ENCODE measurements at places on chromosomes 5 and 9.

GRCh38 chr5:133121080-133121479, 69.3 kb downstream of the HSPA4 start:
- no peak for DNase-seq

DNA sequence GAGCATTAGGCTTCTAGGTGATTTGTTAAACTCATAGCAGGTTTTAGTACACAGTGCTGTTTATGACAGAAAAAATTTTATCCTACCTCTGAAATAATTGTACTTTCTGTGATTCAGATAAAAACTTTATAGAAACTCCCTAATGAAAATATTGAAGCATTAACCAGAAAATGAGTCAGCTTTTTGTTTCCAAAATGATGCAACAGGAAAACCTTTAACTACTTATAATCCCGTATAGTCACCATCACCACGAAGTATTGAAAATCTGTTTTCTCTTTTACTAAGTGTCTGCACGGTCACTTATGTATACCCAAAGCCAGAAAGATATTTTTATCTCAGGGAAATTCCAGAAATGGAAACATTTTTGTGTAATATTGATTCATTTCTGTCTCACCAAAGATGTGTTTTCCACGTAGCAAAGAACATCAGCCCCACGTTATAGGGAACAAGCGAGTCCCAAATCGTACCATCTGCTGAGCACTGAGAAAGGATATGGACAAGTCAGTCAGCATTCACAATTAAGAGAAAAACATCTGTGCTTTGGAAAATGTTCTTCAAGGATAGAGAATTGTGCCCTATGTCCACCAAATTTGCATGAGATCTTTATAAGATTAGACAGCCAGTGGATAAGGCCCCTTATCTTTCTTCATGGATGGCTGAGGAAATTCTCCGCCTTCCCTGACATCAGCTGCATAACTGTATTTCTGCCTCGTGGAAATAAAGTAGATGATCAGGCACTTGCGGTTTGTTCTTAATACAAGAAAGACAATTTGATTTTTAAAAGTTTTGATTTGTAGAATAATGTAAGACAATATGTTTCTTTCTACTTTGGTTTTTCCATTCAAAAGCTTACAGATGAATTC, 41.9 kb downstream of the TNFAIP8 start:
- DNase-seq, result no peak

GRCh38 chr9:4099976-4100735, 199.7 kb downstream of the GLIS3 start:
- DNase-seq, result no peak

GRCh38 chr5:168291964-168292785, 730 bp downstream of the WWC1 start:
- no peak for DNase-seq

GRCh38 chr5:56450766-56451165, 217.6 kb upstream of the ANKRD55 start:
- no peak for DNase-seq

DNA sequence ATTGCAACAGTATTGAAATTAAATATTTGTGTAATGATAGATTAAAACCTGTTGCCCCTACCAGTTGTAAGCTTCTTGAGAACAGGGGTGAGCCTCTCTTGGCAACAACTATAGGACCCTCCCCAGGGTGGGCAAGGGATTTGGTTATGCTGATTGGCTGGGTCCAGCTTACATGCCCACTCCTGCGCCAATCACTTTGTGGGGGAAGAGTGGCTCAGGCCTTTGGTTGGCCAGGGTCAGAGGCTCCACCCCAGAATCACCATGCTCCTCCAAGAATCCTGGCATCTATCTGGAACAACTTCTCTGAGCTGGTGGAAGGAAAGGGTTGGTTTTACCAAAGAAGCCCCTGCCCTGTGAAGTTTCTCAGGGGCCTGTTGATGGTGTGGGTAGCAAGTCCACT, 8.6 kb upstream of the PITX1 start:
- no peak for DNase-seq

DNA sequence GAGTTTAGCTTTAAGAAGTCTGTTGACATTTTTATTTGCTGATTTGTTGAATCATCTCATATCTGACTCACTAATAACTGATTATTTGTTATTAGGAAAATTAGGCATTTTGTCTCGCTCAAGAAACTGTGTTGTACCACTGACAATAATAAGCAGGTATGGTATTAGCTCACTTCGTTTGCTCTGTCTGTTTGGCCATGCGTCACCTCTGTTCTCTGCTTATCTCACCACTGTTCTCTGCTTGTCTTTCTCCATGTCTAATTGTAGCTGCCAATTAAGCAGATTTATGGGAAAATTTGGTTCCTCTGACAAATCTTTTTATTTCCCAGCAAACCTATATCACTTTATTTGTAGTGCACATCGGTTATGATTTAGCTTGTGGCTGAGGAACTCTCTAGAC, 138.9 kb downstream of the WDR41 start:
- DNase-seq, result peak; percentile 43

GRCh38 chr9:93059011-93059714, 662 bp downstream of the SUSD3 start:
- DNase-seq, result no peak

DNA sequence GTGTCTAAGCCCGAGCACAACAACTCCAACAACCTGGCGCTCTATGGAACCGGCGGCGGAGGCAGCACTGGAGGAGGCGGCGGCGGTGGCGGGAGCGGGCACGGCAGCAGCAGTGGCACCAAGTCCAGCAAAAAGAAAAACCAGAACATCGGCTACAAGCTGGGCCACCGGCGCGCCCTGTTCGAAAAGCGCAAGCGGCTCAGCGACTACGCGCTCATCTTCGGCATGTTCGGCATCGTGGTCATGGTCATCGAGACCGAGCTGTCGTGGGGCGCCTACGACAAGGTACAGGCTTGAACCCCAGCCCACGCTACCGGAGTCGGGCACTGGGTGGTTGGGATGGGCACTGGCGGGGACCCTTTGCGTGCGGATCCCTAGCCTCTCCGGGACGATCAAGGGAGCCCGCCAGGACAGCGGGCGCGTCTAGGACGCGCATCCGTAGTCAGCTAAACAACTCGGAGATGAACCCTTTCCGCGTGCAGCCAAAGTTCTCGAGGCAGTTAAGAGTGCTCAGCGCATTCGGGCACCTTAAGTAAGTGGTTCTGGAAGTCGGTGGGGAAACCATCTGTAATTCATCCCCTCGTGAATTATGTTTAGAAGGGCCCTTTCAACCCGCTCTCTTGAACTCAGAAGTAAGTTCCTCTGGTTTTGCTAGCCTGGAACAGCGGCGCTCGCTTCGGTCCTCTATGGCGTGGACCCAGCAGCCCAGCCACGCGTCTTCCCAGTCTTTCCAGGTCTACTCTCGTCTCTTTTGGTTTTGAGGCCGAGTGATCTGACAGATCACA, 1.3 kb downstream of the KCNN2 start:
- DNase-seq, result no peak

DNA sequence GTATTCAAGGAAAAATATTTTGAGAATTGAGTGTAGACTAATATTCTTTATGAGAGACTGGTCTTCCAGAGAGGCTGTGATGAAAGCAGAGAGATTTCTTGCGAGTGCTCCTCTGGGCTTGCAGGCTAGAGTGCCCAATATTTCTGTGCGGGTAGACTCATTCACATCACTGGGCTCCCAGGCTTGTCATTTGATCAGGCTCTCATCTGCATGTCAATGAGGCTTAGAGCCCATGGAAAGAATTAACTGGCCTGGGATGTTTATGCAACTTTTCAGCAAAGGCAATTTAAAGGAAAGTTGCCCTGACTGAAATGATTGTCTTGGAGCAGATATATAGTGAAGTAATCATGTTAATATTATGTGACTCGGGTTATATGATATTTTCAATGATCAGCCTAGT, 42.3 kb downstream of the SNCAIP start:
- no peak for DNase-seq

DNA sequence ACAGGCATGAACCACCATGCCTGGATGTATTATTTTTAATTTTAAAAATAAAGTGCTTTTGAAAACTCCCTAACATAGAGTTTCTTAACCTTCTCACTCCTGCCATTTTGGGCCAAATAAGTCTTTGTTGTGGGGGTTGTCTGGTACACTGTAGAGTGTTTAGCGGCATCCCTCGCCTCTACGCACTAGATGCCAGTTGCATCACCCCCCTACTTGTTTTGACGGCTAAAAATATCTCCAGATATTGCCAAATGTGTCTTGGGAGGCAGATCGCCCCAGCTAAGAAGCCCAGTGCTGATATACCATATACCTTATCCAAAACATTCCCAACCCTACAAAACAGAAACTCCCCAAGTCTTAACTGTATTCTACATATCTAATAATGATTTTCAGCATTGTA, 54.6 kb downstream of the SCAI start:
- DNase-seq, result no peak

GRCh38 chr9:130834371-130835336, at the start of gene ABL1:
TSS of gene ABL1 (plus strand) at chr9:130835254. CDS start at chr9:130835447, 193 bp downstream.
- no peak for DNase-seq

- DNase-seq, result no peak
These were observed 53.9 kb downstream of the FXN start for GRCh38 chr9:69089491-69089890.

GRCh38 chr5:112479418-112479817, 60.3 kb upstream of the EPB41L4A start:
- peak; percentile 29 for DNase-seq

- DNase-seq, result no peak
These were observed 74.8 kb downstream of the PSMB7 start for GRCh38 chr9:124340219-124341069.

DNA sequence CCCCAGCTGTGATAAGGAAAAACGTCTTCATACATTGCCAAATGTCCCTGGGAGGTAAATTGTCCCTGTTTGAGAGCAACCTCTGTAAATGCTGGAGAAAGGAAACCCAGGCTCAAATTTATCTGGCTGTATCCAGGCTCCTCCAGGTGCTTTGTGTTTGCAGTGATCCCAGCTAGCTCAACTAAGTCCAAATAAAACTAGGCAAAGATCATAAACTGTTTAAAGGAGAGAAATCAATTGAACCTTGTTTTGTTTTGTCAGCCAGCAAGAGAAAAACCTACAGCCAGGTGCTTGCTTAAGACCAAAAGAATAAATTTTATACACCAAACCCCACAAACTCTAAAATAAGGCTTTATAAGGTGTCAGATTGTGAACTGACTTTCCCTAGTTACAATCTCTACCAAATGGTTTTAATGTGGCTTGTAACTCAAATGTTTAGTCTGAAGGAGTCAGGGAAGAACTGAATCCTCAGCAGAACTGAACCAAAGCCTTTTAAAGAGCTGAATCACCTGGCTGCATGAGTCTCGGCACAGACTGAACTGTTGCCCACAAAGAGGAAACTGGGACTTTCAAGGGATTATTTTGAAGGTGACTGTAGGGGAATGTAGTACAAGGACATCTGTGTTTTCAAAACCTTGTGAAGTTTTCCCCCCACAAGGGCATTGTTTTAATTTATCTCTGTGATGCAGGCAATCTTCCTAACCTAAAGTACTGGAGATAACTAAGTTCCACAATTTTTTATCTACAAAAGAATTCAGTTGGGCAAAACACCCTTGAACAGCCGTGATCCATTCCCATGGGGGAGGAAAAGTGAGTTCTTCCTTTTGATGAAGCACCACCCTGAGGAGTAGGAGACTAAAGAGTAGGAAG, 201.7 kb upstream of the TARS1 start:
- no peak for DNase-seq

DNA sequence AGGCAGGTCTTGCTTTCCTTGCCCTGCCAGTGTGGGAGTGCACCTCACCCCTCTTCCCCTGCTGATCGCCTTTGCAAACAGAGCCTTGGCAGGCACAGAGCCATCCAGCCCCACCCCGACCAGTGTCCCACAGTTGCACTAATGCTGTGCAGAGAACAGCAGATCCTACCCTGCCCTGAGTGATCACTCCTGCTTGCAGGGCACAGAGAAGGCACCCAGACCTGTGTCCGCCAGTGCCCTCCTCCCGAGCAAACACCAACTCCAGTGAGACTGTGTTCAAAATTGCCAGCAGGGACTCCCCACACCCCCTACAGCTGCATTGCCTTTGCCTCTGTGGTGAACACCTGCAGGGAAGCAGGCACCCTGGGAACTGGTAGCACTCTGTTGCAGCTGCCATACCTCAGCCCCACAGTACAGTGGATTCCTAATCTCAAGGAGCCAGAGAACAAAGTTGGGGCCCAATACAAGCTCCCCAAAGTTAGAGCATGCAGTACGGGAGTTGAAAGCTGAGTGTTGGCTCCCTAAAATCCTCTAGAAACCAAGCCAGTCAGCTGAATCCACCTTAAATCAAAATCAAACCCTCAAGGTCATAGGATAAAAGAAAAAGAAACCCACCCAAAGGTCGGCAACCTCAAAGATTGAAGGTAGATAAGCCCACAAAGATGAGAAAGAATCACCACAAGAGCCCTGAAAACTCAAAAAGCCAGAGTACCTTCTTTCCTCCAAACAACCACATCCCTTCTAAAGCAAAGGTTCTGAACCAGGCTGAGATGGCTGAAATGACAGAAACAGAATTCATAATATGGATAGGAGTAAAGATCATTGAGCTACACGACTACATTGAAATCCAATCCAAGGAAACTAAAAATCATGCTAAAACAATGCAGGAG, 92.9 kb upstream of the PIK3R1 start:
- no peak for DNase-seq

- no peak for DNase-seq
These were observed 495.7 kb upstream of the CYLC2 start for GRCh38 chr9:102499468-102499867.

DNA sequence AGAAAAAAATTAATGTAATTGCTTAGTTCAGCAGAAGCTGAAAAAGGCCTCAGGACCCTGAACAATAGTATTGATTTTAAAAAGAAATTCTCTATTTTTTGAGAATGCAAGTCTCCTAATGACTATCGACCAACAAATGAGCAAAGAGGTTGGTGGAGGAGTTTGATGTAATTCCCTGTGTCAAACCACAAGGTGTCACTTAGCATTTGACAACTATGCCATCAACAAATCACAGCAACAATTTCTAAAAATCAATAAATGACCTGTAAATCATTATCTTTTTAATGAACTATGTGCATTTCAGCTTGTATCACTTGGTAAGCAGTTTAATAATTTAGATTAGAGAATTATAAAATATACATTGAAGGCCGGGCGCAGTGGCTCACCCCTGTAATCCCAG, 133.7 kb downstream of the PRELID2 start:
- peak; percentile 6 for DNase-seq

DNA sequence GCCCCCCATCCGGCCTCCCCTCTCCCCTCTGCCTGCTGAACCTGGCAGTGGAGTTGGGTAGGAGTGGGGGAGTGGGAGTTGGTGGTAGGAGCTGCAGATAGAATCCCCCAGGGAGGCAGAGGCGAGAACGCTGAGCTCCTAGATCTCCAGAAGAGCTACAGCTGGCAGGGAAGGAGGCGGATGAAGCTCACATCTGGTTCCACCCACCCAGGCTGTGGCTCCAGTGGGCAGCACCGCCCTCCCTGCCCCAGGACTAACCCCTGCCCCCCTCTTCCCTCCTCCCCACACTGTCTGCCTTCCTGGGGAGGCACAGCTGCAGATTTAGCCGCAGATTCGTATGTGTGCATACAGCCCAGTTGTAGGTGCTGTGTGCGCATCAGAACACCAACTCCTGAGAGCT, 34.2 kb downstream of the C9orf50 start:
- no peak for DNase-seq

- no peak for DNase-seq
These were observed 28.9 kb downstream of the TAF11L14 start for GRCh38 chr5:17663182-17663581.

GRCh38 chr5:114369680-114370417, 8.0 kb downstream of the KCNN2 start:
- no peak for DNase-seq
